Smooth muscle cell of bladder (primary cell): ENCODE measurements at places on chromosomes 13 and 19. TPM values are rescaled to one million over a fixed set of nuclear protein-coding genes. Genes with fewer than 3 reads are reported as not detected.

LRFN3 gene
- total RNA-seq: 1.00 and 2.4 TPM in 2 replicates

ADAT3 gene
- total RNA-seq: 1.00 and 1.4 TPM in 2 replicates

FAM216B gene
- 0.09 and 0.14 TPM in 2 replicates for total RNA-seq

WASF3 gene
- total RNA-seq: 8.0 and 11.0 TPM in 2 replicates

GATAD2A gene
- total RNA-seq: 17.8 and 30.2 TPM in 2 replicates

HSD17B14 gene
- 6.8 and 7.3 TPM in 2 replicates for total RNA-seq

CCL25 gene
- not detected in 2 replicates for total RNA-seq

LGI4 gene
- 0.28 and 0.46 TPM in 2 replicates for total RNA-seq

SPRED3 gene
- total RNA-seq: 0.71 and 1.0 TPM in 2 replicates

CEACAM21 gene
- total RNA-seq: not detected in 2 replicates

CGB1 gene
- total RNA-seq: not detected in 2 replicates

IGFL3 gene
- total RNA-seq: not detected in 2 replicates

VSTM1 gene
- total RNA-seq: not detected in 2 replicates
